ENCODE measurements at places on chromosomes 3 and 15. TPM values are rescaled to one million over a fixed set of nuclear protein-coding genes. Genes with fewer than 3 reads are reported as not detected.

The EPHA6 gene
- not detected for total RNA-seq

The MYLK gene
- total RNA-seq: 12.7 TPM

The C3orf62 gene
- 1.3 TPM for total RNA-seq

The GABRR3 gene
- total RNA-seq: not detected

The LEKR1 gene
- 1.0 TPM for total RNA-seq

The THSD4 gene
- total RNA-seq: 165 TPM

The CKMT1B gene
- 0.60 TPM for total RNA-seq

The SI gene
- not detected for total RNA-seq

DNA sequence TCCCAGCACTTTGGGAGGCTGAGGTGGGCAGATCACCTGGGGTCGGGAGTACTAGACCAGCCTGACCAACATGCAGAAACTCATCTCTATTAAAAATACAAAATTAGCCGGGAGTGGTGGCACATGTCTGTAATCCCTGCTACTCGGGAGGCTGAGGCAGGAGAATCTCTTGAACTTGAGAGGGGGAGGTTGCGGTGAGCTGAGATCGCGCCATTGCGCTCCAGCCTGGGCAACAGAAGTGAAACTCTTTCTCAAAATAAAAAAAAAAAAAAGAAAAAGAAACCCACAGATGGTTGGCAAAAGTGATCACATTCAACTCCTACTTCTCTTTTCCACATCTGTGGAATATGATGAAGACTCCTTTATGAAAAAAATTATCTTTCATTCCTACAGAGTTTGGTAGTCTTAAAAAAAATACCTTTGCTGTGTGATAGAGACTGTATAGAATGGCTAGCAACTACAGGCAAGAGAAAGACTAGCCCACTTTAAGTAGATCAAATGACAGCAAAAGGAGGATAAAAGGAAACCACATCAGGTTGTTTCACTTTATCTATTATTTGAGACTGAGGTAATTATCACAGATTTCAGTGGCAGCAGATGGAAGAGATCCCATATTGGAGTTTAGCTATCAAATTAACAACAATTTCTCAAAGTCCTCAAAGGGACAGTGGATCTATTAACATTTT, 172.9 kb upstream of the TSPAN3 start:
- no peak for DNase-seq

- no peak for DNase-seq
Measured at GRCh38 chr3:17745301-17745700, 2.9 kb upstream of the TBC1D5 start.

GRCh38 chr3:194046995-194047645, 88.8 kb upstream of the HES1 start:
- DNase-seq: peak; percentile 67

DNA sequence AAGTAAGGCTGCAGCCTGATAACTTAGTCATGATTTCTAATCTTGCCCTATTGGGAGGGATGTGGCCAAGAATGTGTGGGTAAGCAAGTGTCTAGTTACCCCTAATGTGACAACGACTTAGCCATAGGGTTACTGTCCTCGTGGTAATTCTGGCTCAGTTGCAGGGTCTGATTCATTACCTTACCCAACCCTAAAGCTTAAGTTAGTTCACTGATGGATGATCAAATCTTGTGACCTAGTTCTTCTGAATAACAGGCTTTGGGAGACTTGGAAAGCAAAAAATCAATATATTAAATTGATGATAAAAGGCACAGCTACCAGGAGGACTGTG, 1.6 kb upstream of the INTS14 start:
- no peak for DNase-seq

DNA sequence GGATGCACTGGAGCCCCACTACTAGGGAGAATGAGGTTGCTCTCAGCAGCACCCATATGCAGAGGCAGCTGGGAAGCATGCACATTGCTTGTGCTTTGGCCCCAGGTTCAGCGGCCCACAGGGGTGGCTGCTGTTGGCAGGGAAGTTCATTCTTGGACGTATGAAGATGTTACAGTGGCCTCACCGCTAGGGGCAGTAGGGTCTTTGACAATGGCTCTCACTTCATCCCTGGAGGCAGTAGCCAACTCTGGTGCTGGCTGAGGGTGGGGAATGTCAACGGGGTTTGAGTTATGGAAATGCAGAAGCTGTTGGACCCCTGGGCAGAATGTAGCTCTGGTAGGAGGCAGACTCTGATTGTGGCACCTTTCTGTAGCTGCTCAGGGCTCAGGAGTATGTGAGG, 279.9 kb downstream of the SCAPER start:
- DNase-seq: no peak

DNA sequence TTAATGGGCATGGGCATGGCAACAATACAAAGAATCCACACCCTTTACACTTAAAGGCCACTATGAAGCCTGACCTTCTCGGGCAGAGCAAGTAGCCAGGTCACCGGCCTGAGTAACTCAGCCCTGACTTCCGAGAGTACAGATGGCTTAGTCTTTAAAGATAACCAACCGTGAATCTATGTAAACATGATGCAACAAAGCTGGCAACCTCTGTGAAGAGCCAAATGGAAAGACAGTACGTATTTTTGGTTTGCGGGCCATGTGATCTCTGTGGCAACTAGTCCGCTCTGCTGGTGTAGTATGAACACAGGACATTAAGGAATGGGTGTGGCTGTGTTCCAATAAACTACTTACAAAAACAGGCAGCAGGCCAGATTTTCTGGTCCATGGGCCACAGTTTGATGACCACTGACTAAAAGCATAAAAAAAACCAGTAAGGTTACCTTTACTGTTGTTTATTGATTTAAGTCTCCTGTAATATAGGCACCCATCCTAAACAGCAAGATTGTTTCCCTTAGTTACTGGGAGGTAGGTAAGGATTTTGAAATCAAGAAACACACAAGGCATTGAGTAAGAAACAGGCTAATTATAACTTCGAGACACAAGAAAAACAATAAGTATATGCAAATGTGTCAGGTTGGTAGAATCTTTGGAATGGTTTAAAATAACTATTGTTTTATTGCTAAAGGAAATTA, 14.5 kb downstream of the RIOX2 start:
- peak; percentile 14 for DNase-seq

GRCh38 chr15:41474941-41475340, 18.7 kb upstream of the ITPKA start:
- no peak for DNase-seq

DNA sequence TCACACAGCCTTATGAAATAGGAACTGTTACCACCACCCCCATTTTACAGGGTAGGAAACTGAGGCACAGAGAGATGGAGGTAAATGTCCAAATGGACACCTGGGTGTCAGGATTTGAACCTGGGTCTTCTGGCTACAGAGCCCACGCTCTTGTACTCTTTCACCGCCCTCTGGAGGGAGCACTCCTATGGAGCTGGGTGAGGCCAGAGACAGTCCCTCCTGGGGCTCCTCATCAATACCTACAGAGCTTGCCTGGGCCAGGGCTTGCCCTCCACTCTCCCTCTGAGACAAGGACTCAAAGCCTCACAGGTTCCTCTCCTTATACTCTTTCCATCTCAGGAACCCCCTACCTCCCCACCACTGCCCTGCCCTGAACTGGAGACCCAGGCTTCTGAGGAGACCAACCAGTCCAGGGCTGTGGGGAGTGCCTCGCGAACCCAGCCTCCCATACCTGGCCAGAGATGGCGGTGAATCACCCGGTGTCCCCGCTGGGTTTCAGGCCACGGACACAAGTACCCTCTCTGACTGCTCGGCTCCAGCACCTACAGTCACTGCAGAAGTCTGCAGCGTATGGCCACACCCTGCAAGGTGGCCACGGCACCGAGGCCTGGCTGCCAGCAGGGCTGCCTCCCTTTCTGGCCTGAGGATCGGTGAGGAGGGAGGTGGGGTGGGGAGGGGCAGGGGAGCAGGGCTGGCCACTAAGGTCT, 22.1 kb upstream of the ATP2B2 start:
- DNase-seq: peak; percentile 6

DNA sequence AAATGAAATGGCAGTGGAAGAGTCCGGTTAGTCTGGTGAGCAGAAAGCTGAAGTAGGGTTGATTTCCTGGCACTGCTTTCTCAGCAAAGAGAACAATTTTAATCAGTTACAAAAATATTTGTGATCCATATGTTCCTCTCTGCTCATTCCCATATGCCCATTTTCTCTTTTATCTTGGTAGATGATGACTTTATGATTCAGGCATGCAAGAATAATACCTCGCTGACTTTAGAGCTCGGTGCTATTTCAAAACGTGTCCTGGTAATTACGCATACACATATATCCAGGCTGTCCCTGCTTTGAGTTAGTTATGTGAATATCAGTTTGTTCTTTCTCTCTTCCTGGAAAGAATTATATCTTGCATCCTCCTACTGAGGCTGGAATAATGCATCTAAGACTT, 38.5 kb downstream of the ARPP21 start:
- DNase-seq: no peak

GRCh38 chr3:23805633-23806533, at the start of gene UBE2E1:
Gene UBE2E1 (plus strand): TSS chr3:23805955. CDS start chr3:23807270, 1,315 bp downstream.
- peak; percentile 87 for DNase-seq

DNA sequence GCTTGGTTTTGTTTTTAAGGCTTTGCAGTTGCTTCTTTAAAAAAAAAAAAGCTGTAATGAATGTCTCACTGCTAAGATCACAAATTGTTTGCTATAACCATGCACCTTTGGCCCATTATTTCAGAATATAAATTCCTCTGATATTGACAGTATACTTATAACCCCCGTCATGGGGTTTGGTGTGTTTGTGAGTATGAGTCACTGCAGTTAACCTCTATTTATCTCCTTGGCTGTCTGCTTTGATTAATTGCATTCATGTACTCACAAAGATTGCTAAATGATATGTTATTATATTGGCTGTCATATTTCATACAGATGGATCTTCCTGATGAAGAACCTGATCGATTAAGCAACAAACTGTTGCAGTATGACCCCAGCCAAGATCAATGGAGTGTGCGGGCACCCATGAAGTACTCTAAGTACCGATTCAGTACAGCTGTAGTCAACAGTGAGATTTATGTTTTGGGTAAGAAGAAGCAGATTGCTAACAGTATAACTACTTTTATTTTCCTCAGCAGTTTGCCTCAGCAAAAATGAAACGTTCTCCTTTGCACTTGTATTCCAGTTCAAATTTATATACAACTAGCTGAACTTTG, 14.9 kb downstream of the KBTBD12 start:
- DNase-seq: no peak

- DNase-seq: no peak
Measured at GRCh38 chr3:3127432-3128010, 781 bp downstream of the TRNT1 start.

DNA sequence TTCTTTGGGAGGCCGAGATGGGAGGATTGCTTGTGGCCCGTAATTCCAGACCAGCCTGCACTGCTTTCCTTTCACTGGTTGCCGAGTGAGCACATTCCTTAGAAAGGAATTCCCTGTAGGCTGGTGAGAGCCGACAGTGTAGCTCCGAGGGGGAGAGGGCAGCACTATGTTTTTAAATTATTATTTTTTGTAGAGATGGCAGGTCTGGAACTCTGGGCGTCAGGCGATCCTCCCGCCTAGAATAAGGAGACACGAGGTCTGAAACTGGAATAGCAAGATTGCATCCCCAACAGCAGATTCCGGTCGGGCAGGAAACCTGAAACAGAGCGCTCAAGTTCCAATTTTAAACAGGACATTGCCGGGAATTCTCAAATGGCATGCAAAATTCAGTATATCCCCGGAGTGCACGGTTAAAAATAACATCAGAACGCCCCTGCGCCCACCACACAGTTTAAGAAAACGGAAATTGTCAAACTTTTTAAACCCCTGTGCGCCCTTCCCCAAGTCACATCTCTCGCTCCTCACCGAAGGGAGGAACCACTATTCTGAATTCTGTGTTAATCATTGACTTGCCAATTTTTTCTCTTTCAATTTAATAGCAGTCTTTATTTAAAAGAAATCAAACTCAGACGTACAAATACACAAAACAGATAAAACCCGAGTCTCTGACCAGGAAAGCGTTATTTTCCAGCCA, 643 bp upstream of the RNU5B-1 start:
- peak; percentile 44 for DNase-seq

GRCh38 chr3:190883973-190884832, 21.7 kb upstream of the GMNC start:
- no peak for DNase-seq

DNA sequence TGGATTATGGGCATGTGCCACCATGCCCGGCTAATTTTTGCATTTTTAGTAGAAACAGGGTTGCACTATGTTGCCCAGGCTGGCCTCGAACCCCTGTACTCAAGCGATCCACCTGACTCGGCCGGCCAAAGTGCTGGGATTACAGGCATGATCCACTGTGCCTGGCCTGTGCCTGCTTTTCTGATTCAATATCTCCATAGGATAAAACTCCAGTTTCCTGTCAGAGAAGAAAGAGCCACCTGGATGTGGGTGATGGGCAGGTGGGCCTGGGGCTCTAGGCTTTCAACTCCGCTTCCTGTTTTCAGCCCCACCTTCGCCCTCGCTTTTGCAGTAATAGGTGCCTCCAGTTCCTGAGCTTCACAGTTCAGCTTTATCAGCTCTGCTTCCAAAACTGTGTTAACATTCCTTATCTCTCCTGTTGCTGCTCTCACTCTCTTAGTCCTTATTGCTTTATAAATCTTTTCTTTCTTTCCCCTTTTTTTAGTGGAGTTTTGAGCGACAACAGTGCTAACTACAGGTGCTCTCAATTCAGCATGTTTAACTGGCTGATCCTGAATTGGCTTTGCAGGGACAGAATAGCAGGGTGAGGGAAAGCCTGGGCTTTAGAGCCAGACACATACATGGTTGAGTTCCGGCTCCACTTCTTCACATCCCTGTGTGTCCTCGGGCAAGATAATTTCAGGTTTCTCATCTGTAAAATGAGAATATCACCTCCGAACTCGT, 21.1 kb upstream of the PDE8A start:
- no peak for DNase-seq

GRCh38 chr3:48013288-48013980, 2.8 kb downstream of the MAP4 start:
- DNase-seq: no peak

- DNase-seq: no peak
Measured at GRCh38 chr3:83928391-83928790, 1030.4 kb upstream of the CADM2 start.

- DNase-seq: no peak
Measured at GRCh38 chr15:71545223-71545760, 265.1 kb upstream of the NR2E3 start.

- DNase-seq: no peak
Measured at GRCh38 chr3:57691411-57692132, 1.3 kb downstream of the DENND6A start.

GRCh38 chr3:39216176-39216790, 23.9 kb upstream of the XIRP1 start:
- no peak for DNase-seq

GRCh38 chr3:126025862-126026261, 56.9 kb downstream of the ROPN1B start:
- no peak for DNase-seq

- DNase-seq: no peak
Measured at GRCh38 chr3:98902351-98902740, 851 bp upstream of the DCBLD2 start.

GRCh38 chr15:71005895-71006294, 109.4 kb upstream of the THSD4 start:
- DNase-seq: no peak

DNA sequence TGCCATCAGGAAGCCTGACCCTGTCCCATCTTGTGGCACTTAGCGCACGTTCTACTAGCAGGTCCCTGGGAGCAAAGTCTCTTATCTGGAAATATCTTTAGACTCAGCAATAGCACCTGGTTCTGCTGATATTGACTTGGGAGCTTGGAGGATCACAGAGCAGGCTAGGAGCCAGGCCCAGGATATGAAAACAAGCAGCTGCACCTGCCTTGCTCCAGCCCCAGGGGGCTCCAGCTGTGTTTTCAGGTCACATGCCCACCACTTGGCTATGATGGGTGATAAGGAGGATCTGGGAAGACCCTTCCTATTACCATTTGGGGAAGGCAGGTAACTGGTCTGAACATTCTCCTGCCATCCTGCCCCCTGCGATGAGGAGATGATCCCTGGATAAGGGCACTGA, 87.8 kb downstream of the C3orf70 start:
- DNase-seq: no peak
